ENCODE measurements at places on chromosomes 1 and 21.

DNA sequence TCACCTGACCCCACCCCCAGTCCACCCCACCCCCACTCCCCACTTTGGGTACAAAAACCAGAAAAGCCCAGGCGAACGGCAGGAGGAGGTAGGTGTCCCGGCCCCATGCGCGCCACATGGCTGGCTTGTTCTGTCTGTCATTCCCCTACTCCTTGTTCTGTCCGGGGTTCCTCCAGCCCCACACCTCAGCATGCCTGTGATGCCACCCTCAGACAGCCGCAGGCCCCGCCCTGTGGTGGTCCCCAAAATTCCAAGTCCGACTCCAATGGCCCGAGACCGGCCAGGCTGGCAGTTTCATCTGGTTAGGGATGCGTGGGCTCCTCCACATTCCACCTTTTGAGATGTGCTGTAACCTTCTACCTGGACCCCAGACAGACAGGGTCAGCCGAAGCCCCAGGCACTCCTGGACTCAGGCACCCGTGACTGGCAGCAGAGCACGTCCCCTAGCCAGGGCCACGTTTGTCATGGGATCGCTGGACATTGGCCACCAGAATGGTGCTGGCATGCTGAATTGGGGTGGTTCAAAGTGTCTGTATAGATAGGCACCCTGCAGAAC, 94.4 kb downstream of the WDR4 start:
- DNase-seq, result no peak

DNA sequence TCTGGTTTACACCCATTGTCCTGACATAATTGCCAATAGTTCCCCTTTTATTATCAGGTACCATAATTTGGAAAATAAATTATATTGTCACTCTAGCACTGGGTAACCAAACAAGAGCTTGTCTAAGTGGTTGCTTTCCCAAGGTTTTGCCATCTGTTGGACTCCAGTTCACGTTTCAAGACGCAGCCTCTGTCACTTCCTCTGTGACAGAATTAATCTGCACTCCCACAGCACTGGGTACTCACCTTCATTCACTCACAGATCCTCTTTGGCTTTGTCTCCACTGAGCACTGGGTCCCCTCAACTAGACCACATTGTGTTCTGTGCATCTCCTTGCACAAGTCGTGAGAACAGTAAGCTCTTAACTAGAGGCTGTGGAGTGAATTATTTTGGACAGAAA, 123.6 kb upstream of the JUN start:
- DNase-seq, result no peak

DNA sequence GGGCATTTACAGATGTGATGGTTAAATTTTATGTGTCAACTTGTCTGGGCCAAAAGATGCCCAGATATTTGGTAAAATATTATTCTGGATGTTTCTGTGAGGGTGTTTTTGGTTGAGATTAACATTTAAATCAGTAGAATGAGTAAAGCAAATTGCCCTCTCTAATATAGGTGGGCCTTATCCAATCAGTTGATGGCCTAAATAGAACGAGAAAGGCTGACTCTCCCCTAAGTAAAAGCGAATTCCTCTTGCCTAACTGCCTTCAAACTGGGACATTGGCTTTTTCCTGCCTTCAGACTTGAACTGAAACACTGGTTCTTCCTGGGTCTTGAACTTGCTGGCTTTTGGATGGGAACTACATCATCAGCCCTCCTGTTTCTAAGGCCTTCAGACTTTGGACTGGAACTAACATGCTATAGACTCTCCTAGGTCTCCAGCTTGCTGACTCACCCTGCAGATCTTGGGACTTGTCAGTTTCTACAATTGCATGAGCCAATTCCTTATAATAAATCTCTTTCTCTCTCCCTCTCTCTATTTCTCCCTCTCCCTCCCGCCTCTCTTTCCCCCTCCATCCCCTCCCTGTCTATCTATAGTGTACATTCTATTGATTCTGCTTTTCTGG, 10.2 kb upstream of the NAV1 start:
- no peak for DNase-seq

- DNase-seq, result no peak
Observed at GRCh38 chr1:78474092-78474491, 16.7 kb upstream of the PTGFR start.

DNA sequence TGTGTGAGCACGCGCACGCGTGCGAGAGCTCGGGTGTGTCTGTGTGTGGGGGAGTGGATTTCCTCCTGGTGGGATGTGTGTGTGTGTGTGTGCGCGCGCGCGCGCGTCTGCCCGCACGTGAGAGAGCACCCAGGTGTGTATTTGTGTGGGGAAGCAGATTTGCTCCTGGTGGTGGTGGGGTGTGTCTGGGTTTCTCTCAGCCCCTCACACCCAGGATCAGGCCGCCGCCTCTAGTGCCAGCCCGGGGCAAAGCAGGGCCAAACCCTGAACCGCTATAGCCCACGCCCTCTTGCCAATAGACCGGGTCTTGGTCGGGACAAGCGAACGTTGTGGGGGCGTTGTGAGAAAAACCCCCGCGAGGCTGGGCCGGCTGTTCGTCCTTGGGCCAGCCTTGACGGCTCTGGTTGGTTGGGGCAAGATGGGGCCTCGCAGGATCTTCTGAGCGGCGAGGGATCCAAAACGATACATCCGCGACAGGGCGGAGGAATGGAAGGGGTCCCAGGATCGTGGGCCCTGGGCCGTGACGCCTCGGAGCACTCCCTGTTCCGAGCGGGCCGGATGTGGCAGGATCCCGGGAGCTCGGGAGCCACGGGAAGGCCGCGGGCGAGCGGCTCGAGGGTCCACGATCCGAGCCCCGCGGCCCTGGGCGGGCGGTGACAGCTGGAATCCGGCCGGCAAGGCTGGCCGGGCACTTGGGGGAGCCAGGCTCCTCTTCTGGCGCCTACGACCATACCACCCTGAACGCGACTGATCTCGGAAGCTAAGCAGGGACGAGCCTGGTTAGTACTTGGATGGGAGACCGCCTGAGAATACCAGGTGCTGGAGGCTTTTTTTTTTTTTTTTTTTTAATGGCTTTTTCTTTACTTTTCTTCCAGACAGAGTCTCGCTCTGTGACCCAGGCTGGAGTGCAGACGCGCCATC, 68.2 kb downstream of the RNF187 start:
- no peak for DNase-seq

DNA sequence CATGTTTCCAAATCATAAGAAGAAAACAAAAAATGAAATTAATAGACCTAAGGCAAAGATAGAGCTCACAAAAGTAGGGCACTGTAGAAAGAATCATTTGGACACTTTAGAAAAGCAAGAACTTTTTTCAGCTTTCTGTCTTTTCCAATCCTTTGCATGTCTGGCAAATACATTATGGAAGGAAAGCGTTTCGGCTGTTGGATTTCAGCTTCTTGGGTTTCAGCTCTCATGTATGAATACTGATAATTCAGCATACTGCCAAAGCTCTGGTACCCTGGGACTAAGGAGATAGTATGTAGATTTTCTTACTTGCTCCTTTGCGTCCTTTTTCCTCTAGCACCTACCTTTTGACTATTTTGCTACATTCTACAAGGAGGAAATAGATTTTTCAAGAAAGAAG, 375.9 kb downstream of the BRINP3 start:
- DNase-seq, result peak; percentile 18

GRCh38 chr1:84698151-84699110, 8.2 kb upstream of the SSX2IP start:
- peak; percentile 56 for DNase-seq

DNA sequence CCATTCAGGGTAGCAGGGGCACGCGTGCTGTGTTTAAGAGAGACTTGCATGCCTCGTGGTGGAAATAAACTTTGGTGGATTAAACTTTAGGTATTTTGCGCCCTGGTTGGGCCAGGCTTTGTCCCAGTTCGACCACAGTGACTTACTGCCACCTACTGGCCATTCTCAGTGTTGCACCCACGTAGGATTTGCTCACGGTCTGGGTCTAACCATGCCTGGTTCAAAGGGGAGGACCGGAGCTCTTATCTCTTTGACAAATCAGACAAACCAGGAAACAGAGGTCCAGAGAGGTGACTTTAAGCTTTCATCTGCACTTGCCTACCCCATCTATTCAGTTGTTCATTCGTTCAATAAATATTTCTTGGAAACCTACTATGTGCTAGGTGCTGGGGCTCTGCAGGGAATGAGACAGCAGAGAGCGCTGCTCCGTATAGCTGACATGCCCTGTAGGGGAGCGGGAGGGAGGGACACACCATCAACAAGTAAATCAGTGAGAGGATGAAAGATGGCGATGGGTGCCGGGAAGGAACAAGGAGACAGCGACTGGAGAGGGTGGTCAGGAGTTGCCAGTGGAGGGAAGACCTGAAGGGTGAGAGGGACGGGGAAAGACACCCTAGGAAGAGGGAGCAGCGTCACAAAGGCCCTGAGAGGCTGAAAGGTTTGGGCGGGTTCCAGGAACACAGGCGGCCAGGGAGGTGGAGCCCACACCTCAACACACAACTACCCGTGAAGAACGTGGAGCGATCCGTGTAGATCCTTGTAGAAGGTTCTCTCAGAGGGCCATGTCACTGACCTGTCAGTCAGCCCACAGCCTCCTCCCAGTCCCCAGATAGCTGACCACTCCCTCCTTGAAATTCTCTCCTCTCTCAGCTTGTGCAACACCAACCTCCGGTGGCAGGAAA, 27.2 kb upstream of the TINAGL1 start:
- peak; percentile 84 for DNase-seq

DNA sequence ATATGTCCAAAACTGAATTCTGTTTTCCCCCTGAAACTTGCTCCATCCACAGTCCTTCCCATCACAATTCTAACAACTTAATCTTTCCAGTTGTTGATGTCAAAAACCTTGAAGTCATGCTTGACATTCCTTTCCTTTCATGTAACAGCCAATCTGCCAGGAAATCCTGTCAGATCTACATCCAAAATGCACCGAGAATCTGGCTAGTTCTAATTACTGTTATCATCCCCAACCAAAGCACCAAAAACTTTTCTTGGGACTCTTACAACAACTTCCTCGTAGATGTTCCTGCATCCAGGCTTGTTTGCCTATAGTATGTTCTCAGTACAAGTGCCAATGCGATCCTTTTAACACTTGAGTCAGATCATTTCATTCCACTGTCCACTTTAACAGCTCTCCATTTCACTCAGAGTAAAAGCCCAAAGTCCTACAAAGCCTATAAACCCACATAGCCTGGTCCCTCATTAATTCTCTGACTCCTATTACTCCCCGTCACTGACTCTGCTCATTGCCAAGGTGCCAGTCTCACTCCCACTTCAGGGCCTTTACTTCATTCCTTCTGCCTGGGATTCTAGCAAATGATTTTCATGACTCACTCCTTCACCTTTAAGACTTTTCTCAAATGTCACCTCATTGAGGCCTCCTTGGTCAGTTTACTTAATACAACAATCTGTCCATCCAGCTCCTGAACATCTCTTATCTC, 493.2 kb upstream of the NFIA start:
- no peak for DNase-seq

- no peak for DNase-seq
Observed at GRCh38 chr21:42282715-42283114, 32.5 kb downstream of the TFF3 start.

DNA sequence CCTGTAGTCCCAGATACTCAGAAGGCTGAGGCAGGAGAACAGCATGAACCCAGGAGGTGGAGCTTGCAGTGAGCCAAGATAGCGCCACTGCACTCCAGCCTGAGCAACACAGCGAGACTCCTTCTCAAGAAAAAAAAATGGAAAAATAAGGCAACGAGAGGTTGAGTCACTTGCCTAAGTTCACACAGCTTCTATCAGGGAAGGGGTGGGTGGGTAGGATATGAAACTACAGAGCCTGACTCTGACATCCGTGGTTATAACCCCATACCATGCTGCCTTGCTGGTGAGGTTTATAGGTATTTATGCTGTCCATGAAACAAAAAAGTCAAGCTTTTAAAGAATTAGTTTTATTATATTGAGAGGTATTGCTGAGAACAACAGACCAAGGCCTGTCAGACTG, 61.5 kb upstream of the RAB4A start:
- no peak for DNase-seq

DNA sequence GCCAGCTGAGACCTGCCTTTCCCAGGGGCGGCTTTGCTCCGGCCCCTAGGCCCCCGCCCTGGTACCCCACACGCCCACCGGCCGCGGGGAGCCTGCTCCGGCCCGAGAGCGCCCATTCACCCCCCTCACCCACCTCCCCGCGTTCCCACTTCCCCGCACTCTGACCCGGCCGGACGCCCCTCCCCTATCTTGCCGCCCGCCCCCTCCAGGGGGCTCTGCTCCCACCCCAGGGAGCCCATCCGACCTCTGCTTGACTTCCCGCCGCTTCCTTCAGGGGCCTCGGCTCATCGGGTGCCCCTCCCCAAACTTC, 466 bp downstream of the HTR6 start:
- DNase-seq, result no peak

- no peak for DNase-seq
Observed at GRCh38 chr1:115951560-115951959, 24.8 kb upstream of the SLC22A15 start.

DNA sequence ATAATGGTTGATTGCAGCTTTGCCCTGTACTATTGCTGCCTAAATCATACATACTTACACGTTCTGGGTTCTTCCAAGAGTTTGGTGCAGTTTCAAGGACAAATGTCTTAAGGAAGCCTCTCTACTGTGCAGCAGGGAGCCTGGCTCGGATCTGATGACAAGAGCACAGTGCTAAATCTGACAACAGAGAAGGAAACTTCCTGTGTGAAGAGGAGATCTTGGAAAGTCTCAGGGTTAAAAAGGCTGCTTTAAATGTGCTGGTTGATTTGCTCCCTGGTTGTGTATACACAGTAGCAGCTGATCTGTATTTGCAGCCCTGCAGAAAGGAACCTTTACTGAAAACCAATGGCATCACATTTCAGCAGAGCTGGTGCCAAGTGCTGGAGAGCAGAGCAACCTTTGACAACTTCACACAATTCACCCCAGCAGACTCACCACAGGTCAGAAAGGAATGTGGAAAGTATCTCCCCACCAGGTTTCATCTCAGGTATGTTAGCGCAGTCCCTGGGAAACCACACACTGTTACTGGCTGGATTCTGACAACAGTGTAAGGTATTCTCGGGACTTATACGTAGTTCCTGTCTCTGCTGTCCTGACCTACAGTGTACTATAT, 355.0 kb upstream of the ESRRG start:
- DNase-seq, result peak; percentile 46

DNA sequence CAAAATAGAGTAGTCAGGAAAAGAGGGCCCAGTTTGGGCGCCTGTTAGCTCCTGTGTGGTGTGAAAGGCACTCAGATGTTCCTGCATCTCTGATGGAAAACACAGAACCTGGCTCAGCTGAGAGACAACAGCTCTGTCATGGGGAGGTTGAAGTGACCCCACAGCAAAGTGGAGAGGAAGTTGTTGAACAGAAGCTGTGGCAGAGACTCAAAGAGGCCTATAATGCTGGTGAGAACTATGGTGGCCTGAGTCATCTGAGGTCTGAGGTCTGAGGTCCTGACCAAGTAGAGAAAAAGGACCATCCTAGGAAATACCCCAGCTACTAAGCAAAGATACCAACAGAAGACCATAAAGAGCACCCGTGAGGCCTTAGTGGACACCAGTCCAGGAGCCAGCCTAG, 45.6 kb upstream of the JAK1 start:
- DNase-seq, result no peak

DNA sequence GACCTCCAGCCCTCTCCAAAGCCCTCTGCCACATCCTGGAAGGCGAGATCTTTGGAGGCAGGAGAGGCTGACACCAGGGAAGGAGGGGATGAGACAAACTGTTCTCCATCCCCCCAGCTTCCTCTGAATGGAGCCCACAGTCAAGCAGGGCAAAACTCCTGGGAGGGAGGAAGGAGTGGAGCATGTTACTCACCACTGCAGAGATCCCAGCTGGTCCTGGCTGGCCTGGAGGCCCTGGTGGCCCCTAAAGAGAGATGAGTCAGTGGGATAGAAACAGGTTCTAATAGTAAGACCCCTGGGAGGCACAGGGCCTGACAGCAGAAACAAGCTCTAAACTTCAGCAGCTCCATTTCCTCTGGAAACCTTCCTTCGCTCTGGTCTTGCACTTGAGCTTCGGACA, 14.0 kb upstream of the PEF1 start:
- no peak for DNase-seq

GRCh38 chr21:22374218-22374969, 1376.2 kb downstream of the NCAM2 start:
- DNase-seq, result no peak

All from hindlimb muscle (tissue), 1 donor.